Stimulated activated effector memory CD8-positive, alpha-beta T cell treated with anti-CD3 and anti-CD28 coated beads, Interleukin-12 subunit alpha, Interleukin-12 subunit beta, amount 100 ng/mL, for 72 hours (primary cell): ENCODE measurements at places on chromosomes 3 and 15.
A peak's percentile ranks its signal among the peaks of the same experiment; 100 is the strongest.

GRCh38 chr3:138608322-138609135, at the start of gene FAIM:
Gene FAIM, plus strand, starts transcription at chr3:138608771. Its CDS starts 10,956 bp downstream, at chr3:138619727.
- peak; percentile 89 for DNase-seq

GRCh38 chr3:159233734-159234133, 431.9 kb downstream of the MFSD1 start:
- no peak for DNase-seq

DNA sequence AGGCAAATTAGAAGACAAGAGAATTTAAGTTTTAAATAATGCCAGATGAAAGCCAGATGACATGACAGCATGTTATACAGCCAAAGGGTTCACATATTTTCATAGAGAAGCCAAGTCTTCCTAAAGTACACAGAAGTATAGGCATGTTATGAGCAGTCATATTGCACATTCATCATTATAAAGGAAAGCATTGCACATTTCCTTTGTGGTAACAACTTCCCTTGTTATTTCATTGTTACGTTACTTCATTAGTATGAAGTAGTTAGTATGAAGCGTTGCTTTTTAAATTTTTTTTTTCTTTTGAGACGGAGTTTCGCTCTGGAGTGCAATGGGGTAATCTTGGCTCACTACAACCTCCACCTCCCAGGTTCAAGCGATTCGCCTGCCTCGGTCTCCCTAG, 4.6 kb upstream of the ABCC5 start:
- DNase-seq, result no peak

GRCh38 chr15:80849308-80849707, 70.1 kb downstream of the CEMIP start:
- no peak for DNase-seq

DNA sequence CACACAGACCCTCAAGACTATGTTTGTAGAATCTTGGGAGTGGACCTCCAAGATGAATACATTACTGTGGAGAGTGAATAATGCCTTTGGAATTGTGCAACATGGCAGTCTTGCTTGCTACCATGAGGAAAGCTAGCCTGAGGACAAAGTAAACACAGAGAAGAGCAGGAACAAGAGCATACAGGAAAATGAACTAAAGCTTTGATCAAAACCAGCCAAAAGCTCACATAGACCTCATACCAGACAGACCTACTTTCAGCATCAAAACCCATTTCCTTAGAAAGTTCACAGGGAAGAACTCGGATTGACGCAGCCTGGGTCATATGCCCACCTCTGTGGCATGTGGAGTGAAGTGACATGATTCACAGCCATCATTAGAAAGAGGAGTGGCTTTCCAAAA, 3.3 kb upstream of the RAB8B start:
- no peak for DNase-seq

- DNase-seq, result no peak
Observed at GRCh38 chr3:148718982-148719862, 21.5 kb downstream of the AGTR1 start.

GRCh38 chr3:178960181-178960580, 111.4 kb downstream of the ZMAT3 start:
- DNase-seq, result no peak

DNA sequence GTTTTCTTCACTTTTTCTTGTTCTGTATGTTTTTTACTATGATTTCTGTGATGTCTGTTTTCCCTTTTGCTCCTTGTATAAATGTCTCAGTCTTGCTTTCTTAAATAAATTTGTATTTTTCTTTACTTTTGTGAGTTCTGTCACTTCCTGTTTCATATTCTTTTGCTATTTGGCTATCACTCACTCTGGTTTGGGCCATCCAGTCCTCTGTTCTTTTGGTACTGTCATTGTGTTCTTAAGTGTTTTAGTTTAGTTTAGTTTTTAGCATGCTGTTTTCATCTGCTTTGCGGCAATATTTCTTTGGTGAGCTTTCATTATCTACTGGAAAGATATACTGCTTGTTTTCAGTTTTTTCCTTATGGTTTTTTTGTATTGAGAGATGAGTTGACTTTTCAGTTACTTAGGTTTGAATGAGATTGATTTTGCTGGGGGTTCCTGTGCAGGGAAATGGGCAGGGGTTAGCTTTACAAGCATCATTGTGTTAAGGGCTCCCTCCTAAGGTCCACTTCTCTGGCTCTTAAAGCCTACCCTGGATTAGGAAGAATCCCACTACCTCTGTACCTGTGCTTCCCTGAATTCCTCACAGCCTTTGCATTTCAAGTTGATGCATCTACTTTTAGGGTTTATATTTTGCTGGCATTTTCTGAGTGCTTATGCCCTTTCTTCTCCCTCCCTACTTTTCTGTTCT, 35.1 kb downstream of the PDCD6IP start:
- no peak for DNase-seq
